ENCODE measurements at places on chromosomes 2 and 18. TPM values are rescaled to one million over a fixed set of nuclear protein-coding genes. Genes with fewer than 3 reads are reported as not detected.

CXCR1 gene
- not detected for total RNA-seq

DCDC2C gene
- not detected for total RNA-seq

MOGAT1 gene
- not detected for total RNA-seq

LRP2 gene
- under 0.01 TPM for total RNA-seq

C2orf80 gene
- not detected for total RNA-seq

PHLPP1 gene
- 5.0 TPM for total RNA-seq

MYO5B gene
- under 0.01 TPM for total RNA-seq

CHRND gene
- total RNA-seq, result not detected

CNTNAP5 gene
- not detected for total RNA-seq

TRIM43 gene
- not detected for total RNA-seq

SPP2 gene
- total RNA-seq, result not detected

GREB1L gene
- total RNA-seq, result 0.26 TPM

ADCYAP1 gene
- not detected for total RNA-seq

SIGLEC15 gene
- total RNA-seq, result 0.51 TPM

NYAP2 gene
- total RNA-seq, result not detected

LINC00305 gene
- total RNA-seq, result not detected

CDC42EP3 gene
- total RNA-seq, result 5.6 TPM

OR6B2 gene
- total RNA-seq, result not detected

DNMT3A gene
- 16.9 TPM for total RNA-seq

SERPINB3 gene
- not detected for total RNA-seq

DSC3 gene
- under 0.01 TPM for total RNA-seq

ATP6V1B1 gene
- 2.1 TPM for total RNA-seq

GKN1 gene
- total RNA-seq, result not detected

RAB6C gene
- not detected for total RNA-seq

CAPN13 gene
- total RNA-seq, result not detected

C2orf81 gene
- total RNA-seq, result 1.5 TPM
